ENCODE measurements at places on chromosomes 11 and 22.

GRCh38 chr22:17368554-17369438 lies 464 bp upstream of the CECR2 start:
- DNase-seq: no peak

GRCh38 chr11:69377953-69378302 lies 84.0 kb downstream of the MYEOV start:
- DNase-seq: no peak

GRCh38 chr11:65849366-65849765 lies 8.6 kb downstream of the CFL1 start:
- DNase-seq: no peak

GRCh38 chr22:32850591-32851517 lies 49.3 kb downstream of the TIMP3 start:
- no peak for DNase-seq

- no peak for DNase-seq
Measured at GRCh38 chr11:72836111-72836510, 21.9 kb downstream of the ATG16L2 start.
